ENCODE measurements at places on chromosomes 7 and 10. TPM values are rescaled to one million over a fixed set of nuclear protein-coding genes. Genes with fewer than 3 reads are reported as not detected.

ELN gene
- total RNA-seq, result not detected

ASAH2 gene
- 0.05 TPM for total RNA-seq

PHTF2 gene
- 26.7 TPM for total RNA-seq

MKI67 gene
- 234 TPM for total RNA-seq

AZGP1 gene
- total RNA-seq, result not detected

SPDYE8 gene
- total RNA-seq, result not detected

UCN3 gene
- not detected for total RNA-seq

KCNIP2 gene
- total RNA-seq, result 2.7 TPM

CCAR1 gene
- total RNA-seq, result 89.5 TPM

CCSER2 gene
- 61.2 TPM for total RNA-seq

RNLS gene
- 4.3 TPM for total RNA-seq

GRID1 gene
- total RNA-seq, result not detected

AKR1C8 gene
- not detected for total RNA-seq

ADGRA1 gene
- total RNA-seq, result not detected

ADRB1 gene
- total RNA-seq, result not detected

KEL gene
- total RNA-seq, result 0.44 TPM

SVOPL gene
- total RNA-seq, result not detected

LDB3 gene
- total RNA-seq, result 0.09 TPM

CALHM1 gene
- not detected for total RNA-seq

LEP gene
- not detected for total RNA-seq

EBLN1 gene
- not detected for total RNA-seq

ZNF25 gene
- 7.5 TPM for total RNA-seq

PPIF gene
- total RNA-seq, result 96.1 TPM

SCART1 gene
- total RNA-seq, result 1.7 TPM

CCDC3 gene
- total RNA-seq, result 0.14 TPM

RSPH10B gene
- 0.27 TPM for total RNA-seq

ZNF22 gene
- 18.8 TPM for total RNA-seq

FAM25C gene
- total RNA-seq, result not detected

GALNT17 gene
- total RNA-seq, result not detected

KIF11 gene
- 59.3 TPM for total RNA-seq

ERVW-1 gene
- not detected for total RNA-seq

GTF2IRD1 gene
- total RNA-seq, result 4.6 TPM
